Neural crest cell (in vitro differentiated cells): ENCODE measurements at places on chromosomes 7 and 10.

DNA sequence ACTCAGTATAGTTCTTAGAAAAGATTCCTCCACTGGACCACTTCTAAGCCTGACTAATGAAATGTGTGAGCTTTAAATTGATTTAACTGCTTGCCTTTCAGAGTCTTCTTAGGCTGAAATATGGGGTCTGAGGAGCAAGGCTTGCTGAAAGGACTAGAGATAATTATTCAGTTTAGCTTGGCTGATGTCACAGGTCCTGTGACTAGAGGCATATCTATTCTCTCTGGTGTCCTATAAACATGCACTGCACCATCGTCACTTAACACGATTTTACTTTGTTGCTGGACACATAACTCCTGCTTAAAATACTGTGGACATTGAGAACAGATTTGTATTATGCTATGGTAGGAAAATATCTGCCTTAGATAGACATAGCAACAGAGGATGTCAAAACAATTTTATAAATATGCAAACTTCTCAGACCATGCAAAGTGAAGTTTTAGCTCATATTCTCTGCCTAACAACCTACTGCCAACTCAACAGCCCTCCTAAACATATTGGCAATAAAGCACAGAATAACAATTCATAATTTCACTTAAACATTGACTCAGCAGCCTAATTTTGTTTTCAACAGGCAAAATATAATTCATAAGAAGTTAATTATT, 80.2 kb downstream of the RNF133 start:
- no peaks in the 10 kb centered on the region for H3K36me3 ChIP-seq
- H3K4me1 ChIP-seq = no peaks in the 10 kb centered on the region
- H3K4me3 ChIP-seq = no peak overlapping the region
- no peaks in the 10 kb centered on the region for H3K27me3 ChIP-seq

DNA sequence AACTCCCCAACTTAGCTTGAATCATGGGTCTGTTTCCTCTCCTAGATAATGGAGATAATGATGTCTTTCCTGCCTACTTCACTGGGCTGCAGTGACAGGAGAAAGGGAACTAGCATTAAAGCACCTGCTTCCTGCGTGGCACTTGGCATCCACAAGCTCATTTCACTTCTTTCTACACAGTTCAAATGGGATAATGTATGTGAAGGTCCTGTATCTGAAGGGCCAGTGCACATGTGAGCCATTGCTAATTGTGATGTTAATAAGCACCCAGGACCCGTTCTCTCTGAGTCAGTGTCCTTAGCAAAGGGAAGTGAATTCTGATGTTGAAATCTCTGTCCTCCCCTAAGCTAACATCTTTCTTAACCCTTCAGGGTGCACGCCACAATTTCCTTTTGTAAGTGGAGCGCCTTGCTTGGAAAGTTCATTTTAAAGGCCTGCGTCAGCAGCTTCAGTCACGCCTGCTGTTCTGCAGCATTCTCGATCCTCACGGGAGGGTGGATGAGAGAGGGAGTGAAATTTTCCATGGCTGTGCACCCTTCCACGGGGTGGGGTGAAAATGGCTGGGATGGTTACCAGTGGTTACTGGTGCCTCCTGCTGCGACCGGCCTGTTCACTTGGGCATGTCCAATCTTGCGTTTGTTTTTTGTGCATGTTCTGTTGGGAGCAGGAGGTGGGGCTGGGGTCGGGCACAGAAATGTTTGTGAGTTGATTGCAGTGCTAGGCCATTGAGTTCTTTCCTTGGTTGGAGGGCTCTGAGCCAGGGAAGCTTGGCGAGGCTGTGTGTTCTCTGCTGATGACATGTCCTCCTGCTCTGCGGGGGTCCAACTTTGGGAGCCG, 59.2 kb downstream of the HK1 start:
- H3K36me3 ChIP-seq = no peaks in the 10 kb centered on the region
- DNase-seq = no peak

DNA sequence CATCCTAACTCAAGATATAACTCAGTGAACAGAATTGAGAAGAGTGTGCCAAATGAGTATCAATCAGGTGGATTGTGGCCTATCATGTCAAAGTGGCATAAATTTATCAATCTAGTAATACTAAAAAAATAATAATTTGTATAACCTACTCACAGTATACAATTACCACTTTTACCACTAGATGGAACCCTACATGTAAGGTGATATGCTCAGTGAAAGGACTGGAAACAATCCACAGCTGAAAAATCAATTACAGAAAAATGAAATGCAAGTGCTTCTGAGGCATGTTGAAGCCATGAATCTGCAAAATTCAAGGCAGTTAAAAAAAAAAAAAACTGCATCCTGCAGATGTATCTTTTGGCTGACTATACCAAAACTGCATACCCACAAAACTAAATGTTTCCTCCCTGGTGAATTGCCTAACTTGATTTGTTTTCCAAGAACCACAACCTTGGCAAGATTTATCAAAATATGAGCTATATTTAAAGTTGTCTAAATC, 13.9 kb downstream of the ARHGAP19 start:
- no peak for DNase-seq
- H3K4me1 ChIP-seq = peaks cover 5% of the 10 kb centered on the region
- no peak overlapping the region for H3K4me3 ChIP-seq
- no peaks in the 10 kb centered on the region for H3K27me3 ChIP-seq

DNA sequence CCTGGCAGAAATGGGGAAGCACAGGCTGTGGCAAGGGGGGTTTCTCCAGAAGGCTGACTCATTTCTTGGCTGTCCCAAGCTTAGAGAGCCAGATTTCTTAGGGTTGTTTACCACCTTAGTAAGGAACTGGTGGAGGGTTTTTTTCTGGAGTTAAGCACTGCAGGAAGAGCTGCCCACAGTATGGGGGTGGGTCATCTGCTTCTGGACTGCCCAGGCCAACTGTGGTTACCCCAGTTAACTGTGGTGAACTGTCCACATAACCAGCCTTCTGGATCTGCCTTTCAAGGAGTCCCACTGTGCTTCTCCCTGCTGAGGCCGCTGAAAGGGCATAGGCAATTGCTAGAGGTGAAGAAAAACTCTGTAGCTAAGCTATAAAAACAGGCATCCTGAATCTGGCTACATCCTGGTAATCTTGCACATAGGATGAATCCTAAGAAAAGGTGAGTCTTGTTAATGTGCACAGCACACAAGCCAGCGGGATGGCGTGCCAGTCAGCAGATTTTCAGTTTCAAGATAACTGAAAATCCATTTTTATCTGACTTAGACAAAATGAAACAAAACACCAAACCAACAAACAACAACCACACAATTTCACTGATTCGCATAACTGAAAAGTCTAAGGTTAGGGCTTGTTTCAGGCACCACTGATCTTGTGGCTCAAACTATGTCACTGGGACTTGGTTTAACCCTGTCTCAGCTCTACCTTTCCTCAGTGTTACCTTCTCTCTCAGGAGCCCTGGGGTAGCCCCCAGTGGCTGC, 21.6 kb upstream of the TSPAN33 start:
- H3K4me3 ChIP-seq = no peak overlapping the region
- DNase-seq = no peak
- no peaks in the 10 kb centered on the region for H3K4me1 ChIP-seq

DNA sequence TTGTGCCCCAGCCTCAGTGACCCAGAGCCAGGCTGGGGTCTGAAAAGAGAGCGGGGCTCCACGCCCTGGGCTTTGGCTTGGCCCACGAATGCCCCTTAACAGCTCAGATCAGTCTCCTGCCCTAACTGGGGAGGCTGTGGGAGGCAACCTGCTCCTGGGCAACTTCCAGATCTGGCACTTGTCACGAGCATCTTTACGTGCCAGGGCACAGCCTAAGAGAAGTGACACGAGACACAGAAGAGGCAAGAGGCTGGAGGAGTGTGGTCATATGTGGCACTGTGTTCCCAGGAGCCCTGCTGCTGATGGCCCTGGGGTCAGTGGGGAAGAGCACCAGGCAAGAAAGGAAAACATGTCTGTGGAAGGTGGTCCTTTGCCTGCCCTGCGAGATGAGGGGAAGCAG, 97.8 kb upstream of the BTBD16 start:
- H3K27ac ChIP-seq = peak overlapping the region; percentile 54
- peaks cover 61% of the 10 kb centered on the region for H3K4me1 ChIP-seq
- peaks cover 3% of the 10 kb centered on the region for H3K36me3 ChIP-seq
- no peak for DNase-seq
- no peak overlapping the region for H3K4me3 ChIP-seq
- H3K27me3 ChIP-seq = no peaks in the 10 kb centered on the region

- peaks cover 4% of the 10 kb centered on the region for H3K36me3 ChIP-seq
- no peak for DNase-seq
- H3K27me3 ChIP-seq = no peaks in the 10 kb centered on the region
- no peaks in the 10 kb centered on the region for H3K4me1 ChIP-seq
- no peak overlapping the region for H3K27ac ChIP-seq
Observed at GRCh38 chr7:137120690-137121089, 222.8 kb downstream of the PTN start.

GRCh38 chr10:4804465-4804864, 21.5 kb upstream of the AKR1E2 start:
- H3K36me3 ChIP-seq = no peaks in the 10 kb centered on the region
- H3K4me1 ChIP-seq = no peaks in the 10 kb centered on the region
- peaks cover 11% of the 10 kb centered on the region for H3K27me3 ChIP-seq
- no peak for DNase-seq

DNA sequence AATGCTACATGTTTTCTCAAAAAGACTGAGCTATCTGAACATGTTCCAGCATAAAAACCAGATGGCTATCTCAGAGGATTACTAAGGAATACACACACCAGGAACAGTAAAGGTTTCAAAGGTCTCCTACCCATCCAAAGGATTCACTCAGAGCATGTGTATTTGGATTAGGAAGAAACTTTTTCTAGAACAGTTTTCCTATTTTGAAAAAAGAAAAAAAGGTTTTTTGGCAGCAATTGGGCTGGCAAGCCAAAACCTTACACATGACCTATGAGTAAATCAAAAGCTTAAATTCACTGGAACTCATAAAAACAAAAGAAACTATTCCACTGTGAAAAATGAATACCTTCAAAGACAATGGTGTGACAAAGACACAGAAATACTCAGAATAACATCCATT, 9.6 kb downstream of the TPK1 start:
- peaks cover 3% of the 10 kb centered on the region for H3K36me3 ChIP-seq
- H3K27me3 ChIP-seq = no peaks in the 10 kb centered on the region
- H3K4me1 ChIP-seq = peaks cover 9% of the 10 kb centered on the region
- H3K4me3 ChIP-seq = no peak overlapping the region
- DNase-seq = no peak

- H3K27me3 ChIP-seq = peaks cover 7% of the 10 kb centered on the region
- peak within 1 kb of the TSS; percentile 99 for H3K4me3 ChIP-seq
- peak within 1 kb of the TSS; percentile 96 for H3K27ac ChIP-seq
- peak; percentile 56 for DNase-seq
Observed at GRCh38 chr10:115093286-115093775, at the start of gene ATRNL1. Gene ATRNL1 (plus strand): TSS chr10:115093365. CDS start chr10:115093751, 386 bp downstream.

DNA sequence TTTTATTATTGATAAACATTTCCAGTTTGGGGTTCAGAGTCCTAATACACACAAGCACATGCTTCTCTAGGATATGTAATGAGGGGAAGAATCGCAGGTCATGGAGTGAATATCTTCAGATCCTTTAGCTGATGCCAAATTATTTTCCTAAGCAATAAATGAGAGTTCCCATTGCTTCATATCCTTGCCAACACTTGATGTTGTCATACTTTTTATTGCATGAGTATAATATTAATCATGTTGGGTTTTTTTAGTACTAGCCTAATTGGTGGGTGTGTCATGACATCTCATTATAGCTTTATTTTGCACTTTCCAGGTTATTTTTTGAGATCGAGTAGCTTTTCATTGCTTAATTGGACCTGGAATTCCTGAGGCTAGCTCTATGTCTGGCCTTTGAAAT, 35.3 kb downstream of the TLX1 start:
- no peak overlapping the region for H3K27ac ChIP-seq
- DNase-seq = no peak
- no peak overlapping the region for H3K4me3 ChIP-seq
- peaks cover 6% of the 10 kb centered on the region for H3K4me1 ChIP-seq
